ENCODE measurements at places on chromosomes 3 and 15.
A peak's percentile ranks its signal among the peaks of the same experiment; 100 is the strongest.

DNA sequence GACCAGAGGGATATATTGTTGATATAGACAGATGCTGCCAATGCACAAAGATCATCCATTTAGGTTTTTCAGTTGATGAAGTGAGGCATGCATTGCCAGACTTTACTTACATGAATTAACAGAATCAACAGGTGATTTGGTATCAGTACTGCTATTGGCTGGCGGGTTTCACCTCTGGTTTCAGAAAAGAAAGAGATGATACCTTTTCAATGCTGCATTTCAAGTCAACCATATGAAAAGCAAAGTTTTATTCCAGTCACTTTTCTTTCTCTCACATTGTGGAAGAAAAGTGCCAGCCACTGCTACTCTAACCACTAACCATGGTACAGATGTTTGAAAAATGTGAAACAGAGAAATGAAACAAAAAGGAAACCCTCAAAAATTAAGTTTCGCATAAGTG lies 289.1 kb downstream of the TIGIT start:
- DNase-seq = no peak

DNA sequence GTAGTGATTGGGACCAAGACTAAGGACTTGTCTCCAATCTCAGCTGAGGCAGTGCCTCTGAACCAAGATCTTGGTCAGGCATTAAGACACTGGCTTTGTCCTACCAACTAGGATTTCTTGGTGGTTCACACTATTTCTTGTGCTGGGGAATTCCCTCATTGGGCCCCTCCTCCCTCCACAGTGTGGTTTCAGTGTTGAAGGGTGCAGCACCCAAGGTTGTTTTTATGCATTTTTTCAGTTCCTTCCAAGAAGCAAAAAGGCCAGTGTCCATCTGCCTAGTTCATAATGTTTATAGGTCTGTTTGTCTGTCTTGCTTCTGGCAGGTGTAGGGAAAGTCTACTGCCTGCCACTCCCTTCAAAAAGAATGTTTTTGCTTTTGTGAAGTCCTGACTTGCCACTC lies 10.6 kb upstream of the ITPKA start:
- no peak for DNase-seq

DNA sequence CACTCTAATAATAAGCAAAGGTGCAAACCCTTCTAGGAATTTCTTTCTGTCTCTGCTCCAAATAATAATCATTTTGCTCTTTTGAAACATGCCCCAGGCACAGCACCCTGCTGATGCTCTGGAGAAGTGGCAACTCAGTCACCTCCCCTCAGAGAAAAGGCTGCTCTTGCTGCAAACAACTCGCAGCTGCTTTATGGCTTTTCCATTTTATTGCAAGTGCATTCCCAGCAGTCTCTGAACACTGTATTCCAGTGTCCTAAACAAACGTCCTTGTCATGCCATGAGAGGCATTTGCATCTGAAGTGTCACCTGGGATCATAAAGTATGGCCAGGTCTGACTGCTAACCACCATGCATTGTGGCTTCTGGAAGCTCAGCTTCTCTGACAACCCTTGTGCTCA lies 358.1 kb upstream of the TRIM42 start:
- no peak for DNase-seq

GRCh38 chr3:73746623-73747022 lies 121.9 kb upstream of the PDZRN3 start:
- no peak for DNase-seq

- no peak for DNase-seq
Measured at GRCh38 chr3:5560199-5560598, 372.7 kb downstream of the EDEM1 start.

DNA sequence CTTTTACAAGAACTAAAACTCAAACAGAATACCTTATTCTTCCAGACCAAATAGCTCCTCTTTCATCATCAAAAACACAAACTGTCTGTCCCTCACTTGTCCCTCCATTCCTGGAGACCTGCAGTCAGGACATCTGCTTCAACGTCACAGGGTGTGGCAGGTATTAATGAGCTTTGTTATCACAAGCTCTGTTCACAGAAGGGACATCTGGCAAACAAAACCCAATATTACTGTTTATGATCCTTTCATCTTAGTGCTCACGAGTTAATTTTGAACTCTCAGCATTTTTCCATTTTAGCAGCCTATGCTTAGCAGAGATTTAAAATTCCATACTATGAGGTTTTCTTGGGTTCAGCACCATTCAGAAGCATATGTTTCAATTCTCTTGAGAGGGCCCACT lies 32.9 kb downstream of the AP3S2 start:
- no peak for DNase-seq

GRCh38 chr15:58233341-58233740 lies 95.2 kb downstream of the AQP9 start:
- DNase-seq = no peak

GRCh38 chr3:20225769-20226168 lies 39.8 kb upstream of the SGO1 start:
- DNase-seq = no peak

GRCh38 chr3:36814066-36814717 lies 49.8 kb upstream of the DCLK3 start:
- DNase-seq = no peak

- DNase-seq = peak; percentile 76
Measured at GRCh38 chr3:47420511-47421484, 40.0 kb downstream of the PTPN23 start.

DNA sequence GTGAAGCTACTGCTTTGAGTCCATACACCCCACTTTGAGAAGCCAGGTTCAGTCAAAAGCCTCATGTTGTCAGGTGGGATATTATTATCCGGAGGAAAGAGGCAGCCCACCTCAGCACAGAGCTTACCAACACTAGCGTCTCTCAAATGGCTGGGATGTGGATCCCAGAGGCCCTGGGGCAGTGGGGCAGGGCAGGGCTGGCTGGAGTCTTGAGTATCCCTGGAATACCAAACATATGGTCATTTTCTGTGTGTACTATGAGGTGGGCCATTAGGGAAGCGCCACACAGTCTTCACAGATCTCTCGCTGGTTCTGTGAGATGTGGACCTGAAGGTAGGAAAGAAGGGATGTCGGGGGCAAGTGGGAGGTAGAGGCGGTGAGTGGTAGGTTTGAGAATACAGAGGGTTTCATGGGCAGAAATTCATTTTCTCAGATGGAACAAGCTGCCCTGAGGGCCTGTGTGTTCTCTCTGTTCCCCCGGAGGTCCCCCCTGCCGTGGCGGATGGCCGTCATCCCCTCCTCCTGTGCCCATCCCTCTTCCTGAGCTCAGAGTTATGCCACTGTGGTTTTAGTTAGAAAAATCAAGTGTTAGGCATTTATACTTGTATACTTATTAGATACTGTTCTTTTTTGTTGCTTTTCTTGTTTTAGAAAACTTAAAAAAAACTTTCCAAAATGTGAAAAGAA lies 66.4 kb downstream of the USP13 start:
- DNase-seq = no peak

- DNase-seq = no peak
Measured at GRCh38 chr3:31219131-31219843, 313.4 kb upstream of the STT3B start.

DNA sequence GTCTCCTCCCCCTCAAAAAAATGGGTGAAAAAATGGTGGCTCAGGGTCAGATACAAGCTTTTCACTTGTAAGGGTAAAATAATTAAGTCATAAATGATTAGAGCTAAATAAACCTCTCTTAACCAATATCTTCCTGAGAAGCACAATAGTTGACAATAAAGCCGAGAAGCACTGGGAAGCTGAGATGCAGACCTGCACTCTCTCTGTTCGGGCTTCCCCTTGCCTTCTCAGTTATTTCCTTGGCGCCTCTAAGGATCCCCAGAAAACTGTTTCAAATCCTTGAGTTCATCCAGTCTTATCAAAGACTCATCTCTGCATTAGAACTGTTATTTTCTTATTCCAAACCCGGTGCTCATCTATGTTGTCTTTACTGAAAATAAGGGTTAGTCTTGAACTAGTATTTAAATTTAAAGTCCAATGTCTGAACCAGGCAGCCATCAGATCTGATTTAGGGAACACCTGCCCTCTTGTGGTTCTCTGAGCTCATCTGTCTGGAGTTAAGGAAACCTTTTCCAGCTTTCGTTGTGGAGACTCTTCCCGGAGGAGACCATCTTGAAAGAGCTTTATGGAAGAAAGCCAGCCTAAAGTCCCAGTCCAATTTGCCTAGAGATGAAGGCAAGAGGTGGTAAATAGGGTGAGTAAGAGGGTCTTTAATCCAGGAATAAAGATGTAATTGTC lies 256.4 kb upstream of the MCTP2 start:
- DNase-seq = no peak

DNA sequence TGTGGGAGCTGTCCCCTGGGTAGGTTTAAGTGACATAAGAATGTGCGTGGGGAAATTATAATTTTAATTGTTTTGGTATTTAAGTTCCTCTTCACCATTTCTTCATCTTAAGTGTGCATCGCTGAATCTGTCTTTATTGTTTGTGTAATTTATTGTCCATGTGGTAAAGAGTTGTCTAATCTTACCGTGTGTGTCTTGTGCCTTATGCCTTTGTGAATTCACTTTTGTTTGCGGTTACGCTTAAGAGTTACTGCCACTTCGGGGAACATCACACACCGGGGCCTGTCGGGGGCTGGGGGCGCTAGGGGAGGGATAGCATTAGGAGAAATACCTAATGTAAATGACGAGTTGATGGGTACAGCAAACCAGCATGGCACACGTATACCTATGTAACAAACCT lies 767 bp downstream of the WDR48 start:
- no peak for DNase-seq

- no peak for DNase-seq
Measured at GRCh38 chr15:64895285-64896065, 16.2 kb upstream of the ANKDD1A start.
